ENCODE measurements at places on chromosomes 7 and 10. TPM values are rescaled to one million over a fixed set of nuclear protein-coding genes. Genes with fewer than 3 reads are reported as not detected.
A peak's percentile ranks its signal among the peaks of the same experiment; 100 is the strongest.

Gene CEP55
- 0.40 TPM for total RNA-seq

Gene OR2A2
- not detected for total RNA-seq

Gene ASB4
- total RNA-seq = 8.7 TPM

Gene HMX2
- total RNA-seq = not detected

Gene XRCC2
- 0.67 TPM for total RNA-seq

Gene SRGN
- total RNA-seq = 42.8 TPM

- no peak for DNase-seq
These were observed 63.8 kb downstream of the FOXP2 start for GRCh38 chr7:114478384-114478783.

DNA sequence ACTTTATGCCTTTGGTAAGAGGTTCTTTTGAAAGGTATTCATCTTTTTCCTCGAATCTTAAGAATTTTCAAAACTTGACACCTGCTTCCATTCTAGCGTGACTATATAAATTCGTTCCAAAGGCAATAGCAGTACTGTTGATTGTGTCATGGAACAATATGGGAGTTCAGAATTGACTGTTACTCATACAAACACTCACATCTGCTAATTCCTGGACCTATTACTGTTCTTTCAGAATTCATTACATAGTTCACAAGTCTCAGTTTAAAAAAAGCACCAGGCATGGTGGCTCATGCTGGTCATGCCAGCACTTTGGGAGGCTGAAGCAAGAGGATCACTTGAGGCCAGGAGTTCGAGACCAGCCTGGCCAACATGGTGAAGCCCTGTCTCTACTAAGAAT is 80.9 kb downstream of the CACNB2 start:
- DNase-seq = no peak

DNA sequence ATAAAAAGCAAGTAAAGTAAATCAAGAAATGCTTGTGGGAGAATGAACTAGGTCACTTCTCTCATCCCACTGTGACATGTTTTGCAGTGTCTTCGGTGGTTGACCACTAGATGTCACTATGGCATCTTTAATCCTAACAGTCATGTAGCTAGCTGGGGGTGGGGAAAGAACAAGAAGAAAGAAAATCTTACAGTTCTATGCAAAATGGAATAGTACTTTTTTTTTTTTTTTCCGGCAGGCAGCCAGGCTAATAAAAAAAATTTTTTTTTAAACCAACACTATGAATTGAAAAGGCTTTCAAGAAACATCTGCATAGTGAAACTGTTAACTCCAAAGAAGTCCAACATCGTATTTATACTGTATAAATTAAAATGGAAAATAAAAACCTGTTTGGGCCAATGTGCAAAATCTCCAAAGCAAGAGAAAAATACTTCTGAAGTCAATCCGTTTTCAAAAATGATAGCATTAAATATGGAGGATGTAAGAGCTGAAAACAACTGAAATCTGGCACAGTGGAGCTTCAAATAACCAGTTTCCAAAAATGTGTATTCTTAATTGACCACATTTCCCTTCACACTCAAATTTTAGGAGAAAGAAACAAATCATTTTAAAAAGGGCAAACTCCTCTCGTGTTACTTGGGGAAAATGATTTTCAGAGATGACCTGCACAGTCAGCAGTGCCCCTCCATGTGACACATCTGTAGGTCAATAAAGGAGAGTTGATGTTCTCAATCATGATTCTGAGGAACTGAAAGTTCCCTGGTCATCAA is 38.5 kb downstream of the CDK1 start:
- DNase-seq = no peak

DNA sequence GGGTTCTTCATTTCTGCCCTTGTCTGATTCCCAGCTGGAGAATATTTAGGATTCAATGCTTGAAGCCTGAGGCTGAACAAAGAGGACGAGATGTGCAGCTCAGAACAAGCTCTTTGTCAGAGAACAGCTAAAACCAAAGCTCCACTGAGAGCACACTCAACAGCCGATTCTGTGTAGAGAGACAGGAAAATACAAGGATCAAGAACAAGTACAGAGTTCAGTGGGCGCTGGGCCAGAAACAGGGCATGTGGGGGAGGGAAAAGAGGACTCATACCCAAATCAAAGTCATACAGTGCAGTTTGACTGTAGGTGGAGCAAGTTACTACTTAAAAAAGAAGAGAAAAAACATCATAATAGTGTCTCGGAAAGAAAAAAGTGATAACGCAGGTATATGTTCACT is at the start of gene AGMO:
AGMO (minus strand) TSS at position 181 of the 400 bp plus-strand sequence.
- DNase-seq = peak; percentile 70

DNA sequence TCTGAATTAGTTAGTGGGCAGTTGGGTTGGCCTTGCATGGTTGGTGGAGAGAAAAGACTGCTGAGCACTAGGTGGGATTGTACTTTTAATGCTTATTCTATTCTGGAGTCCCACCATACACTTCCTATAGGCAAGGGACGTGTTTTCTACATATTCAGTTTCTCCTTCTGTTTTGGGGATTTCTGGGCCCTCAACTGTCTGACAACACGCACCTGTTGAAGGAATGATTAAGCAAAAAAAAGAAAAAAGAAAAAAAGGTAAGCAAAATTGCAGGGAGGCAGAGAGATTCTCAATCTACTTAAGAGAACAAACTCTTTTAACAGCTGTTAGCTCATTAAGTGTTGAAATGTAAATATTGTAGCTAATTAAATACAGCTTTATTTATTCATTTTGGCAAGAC is 541.3 kb downstream of the CALN1 start:
- DNase-seq = no peak

DNA sequence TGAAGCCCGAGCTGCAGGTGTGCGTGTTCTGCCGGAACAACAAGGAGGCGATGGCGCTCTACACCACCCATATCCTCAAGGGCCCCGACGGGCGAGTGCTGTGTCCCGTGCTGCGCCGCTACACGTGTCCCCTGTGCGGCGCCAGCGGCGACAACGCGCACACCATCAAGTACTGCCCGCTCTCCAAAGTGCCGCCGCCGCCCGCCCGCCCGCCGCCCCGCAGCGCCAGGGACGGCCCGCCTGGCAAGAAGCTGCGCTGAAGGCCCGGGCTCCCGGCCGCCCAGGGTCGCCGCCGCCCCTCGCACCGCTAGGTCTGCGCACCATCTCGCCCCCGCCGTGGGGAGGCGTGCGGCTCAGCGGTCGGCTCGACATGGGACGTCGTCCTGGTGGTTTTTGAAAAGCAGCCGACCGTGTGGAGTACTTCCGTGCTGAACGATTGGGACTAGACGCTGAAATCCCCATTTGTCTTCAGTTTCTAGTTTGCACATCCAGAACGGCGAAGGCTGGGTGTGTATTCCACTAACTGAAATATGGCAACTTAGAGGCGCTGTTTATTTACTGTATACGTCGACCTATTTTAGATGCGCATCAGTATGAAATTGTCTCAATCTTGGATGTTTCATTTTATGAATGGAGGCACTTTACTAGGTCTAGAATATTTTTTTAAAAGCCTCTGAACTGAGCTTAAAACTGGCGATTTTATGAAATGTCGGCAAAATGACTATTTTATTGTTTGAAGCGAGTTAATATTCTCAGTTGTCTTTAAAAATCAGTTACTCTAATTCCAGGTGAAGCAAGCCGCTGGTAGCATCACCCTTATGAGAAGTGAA is 1.1 kb downstream of the NANOS1 start:
- peak; percentile 72 for DNase-seq

DNA sequence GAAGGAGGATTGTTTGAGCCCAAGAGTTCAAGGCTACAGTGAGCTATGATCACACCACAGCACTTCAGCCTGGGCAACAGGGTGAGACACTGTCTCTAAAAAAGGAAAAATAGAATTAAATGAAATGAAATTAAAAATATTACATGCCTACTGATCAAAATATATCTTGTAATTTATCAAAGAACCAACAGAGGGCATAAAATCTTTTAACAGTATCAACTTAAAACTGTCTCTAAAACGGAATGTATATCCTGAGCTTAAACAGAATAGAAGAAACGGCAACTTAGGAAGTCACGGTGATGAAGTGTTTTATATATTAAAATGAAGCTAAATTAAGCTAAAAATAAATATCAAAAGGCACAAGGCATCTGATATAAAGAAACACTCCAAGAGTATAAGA is 78.8 kb downstream of the MTPAP start:
- no peak for DNase-seq

GRCh38 chr10:42866115-42866995 is 83.8 kb downstream of the BMS1 start:
- DNase-seq = peak; percentile 92

DNA sequence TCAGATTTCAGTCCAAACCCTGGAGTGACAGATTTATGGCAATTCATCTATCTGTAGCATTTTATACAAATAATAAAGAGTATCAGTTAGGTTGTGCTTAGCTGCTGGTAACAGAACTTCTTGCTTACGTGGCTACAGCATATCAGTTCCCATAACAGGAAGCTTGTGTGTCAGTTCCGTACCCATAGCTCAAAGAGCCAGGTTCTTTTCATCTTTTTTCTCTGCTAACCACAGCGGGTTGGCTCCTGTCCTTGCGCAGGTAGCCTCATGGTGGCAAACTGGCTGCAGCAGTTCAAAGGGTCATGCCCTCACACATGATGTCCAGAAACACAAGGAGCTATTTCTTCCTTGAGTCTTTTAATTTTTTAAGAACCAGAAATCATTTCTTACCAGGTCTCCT is 1041.8 kb downstream of the GATA3 start:
- DNase-seq = no peak

DNA sequence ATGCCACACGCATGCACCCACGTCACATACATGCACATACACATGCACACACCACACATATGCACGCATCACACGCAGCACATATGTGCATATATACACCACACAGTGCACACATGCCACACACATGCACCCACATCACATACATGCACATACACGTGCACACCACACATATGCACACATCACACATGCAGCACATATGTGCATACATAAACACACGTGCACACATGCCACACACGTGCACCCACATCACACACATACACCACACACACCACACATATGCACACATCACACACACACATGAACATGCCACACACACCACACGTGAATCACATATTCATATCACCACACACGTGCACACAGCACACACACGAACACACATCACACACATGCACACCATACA is 338.8 kb downstream of the PTPRN2 start:
- no peak for DNase-seq

GRCh38 chr7:42128703-42129102 is 108.3 kb downstream of the GLI3 start:
- DNase-seq = no peak

- DNase-seq = no peak
These were observed 22.7 kb upstream of the TMEM254 start for GRCh38 chr10:80055760-80056159.

DNA sequence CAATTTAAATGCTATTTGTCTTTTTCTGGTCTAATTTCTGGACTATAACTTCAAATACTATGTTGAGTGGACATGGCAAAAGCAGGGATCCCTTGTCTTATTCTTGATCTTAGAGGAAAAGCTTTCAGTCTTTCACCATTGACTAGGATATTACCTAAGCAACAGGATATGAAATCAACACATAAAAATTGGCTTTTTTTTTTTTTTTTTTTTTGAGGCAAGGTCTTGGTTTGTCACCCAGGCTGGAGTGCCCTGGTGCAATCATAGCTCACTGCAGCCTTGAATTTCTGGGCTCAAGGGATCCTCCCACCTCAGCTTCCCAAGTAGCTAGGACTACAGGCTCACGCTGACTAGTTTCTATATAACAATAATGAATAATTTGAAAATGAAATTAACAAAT is 90.8 kb downstream of the JMJD1C start:
- DNase-seq = no peak

DNA sequence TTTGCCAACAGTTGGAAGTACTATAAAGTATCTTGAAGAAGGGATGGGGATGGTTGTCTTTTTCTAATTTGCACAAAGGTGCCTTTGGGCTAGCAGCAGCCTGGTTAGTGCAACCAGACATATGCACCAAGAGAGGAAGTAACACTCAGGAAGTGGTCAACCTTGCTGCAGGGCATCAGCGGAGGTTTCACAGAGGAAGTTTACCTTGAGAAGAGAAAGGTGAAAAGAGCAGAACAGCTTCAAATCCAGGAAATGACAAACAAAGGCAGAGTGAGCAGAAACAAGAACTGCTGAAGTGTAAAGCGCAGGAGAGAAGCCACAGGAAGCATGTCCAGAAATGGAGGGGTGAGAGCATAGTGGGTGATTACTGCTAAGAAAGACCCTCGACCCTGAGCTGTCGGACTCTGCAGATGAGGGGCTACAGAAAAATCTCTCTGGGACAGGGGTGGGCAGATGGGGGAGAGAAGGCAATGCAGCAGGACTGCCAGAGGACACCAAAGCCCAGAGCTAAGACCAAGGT is 66.9 kb downstream of the STK17A start:
- no peak for DNase-seq

DNA sequence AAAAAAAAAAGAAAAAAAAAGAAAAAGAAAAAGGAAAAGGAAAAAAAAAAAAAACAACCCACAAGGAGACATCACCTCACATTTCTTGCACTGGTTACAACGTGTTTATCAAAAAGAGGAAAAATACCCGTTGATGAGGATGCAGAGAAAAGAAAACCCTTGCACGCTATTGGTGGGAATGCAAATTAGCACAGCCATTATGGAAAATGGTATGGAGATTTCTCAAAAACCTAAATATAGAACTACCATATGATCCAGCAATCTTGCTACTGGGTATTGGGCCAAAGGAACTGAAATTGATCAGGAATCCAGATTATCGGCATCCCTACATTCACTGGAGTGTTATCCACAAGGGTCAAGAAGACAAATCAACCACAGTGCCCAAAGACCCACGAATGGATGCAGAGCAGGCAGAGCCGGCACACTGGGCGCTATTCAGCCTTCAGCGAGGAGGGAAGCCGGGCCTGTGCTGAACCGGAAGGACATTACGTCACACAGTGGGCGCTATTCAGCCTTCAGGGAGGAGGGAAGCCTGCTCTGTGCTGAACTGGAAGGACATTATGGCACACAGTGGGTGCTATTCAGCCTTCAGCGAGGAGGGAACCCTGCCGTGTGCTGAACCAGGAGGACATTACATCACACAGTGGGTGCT is 258.7 kb downstream of the ZMYND11 start:
- no peak for DNase-seq

DNA sequence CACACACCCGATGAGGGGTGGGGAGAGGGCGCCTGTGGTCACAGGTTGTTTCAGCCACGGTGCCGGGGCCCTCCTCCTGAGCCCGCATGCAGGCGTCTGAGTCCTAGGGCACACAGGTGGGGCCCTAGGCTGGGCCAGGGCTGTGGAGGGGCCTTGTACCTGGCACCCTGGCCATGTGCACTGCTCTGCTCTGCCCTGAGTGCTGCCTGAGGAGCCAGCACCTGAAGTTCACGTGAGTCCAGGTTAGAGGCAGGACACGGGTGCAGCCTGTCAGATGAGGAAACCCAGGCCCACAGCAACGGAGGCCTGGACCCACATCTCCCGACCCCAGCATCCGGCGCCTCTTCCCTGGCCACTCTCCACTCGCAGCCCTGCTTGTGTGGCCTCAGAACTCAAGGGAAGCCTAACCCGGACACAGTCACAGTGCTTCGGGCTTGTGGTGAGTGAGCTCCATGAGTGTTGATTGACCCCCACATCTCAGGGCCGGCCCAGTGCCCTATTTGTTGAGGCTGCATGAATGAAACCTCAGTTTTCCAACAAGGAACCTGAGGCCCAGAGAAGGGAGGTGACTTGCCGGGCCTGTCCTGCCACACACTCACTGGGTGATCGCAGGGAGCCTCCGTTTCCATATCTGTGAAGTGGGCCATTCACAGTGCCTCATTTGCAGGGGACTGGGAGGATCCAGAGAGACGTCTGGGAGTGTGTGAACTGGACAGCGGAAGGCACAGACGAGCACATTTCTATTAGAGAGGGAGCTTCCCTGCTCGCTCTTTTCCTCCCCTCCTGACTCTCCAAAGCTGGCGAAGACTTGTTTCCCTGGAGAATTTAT is 39.6 kb downstream of the PPIF start:
- DNase-seq = no peak

- peak; percentile 71 for DNase-seq
These were observed 79.3 kb downstream of the INSYN2A start for GRCh38 chr10:127117125-127117524.

All from left ventricle myocardium superior (tissue), 1 donor.